Stimulated activated CD8-positive, alpha-beta memory T cell treated with anti-CD3 and anti-CD28 coated beads, Interleukin-4, amount 100 ng/mL, for 4 hours (primary cell): ENCODE measurements at places on chromosomes 7 and 10.

DNA sequence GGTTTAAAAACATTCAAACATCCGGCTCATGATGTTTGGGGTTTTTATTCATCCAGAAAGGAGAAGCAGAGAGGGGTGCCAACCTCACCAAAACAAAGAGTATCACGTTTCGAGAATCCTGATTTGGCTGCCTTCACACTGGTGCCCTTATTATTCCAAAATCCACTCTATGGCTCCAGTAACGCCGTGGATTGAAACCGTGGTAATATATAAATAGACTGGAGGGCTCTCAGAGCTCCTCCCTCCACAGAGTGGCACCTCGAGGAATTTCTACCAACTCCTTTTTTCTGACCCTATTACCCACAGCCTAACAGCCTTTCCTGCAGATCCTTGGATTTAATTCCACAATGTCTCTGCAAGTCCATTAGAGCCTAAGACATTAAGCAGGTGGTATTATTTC is 353.6 kb downstream of the CRPPA start:
- DNase-seq: no peak

DNA sequence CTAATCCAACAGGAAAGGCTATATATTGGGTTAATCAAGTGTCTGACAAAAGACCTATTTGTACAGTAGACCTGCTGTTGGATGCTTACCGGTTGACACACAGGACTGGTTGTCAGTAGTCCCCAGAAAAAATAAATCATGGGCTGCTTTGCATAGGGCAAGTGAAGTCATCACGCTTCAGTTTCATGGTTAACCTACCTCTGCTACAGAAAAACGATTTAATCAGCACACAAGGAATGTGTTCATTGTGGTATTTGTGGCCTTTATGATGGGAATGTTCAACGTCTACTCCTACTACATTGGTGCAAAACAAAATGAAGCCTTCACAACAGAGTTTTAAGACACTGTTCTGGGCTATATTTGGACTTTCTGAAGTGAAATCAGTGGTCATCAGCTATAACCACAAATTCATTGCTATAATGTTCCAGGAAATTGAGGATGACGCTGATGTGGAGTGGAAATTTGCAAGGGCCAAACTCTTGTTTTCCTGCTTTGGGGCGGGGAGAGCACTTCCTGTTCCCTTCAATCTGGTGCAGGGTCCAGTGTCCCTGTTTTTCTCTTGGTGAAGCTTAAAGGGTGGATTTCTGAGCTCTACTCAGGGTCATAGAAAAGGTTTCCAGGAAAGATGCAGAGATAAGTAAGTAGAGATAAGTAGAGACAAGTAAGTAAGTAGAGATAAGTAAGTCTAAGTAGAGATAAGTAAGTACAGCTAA is 39.3 kb upstream of the GGCT start:
- no peak for DNase-seq

- no peak for DNase-seq
Observed at GRCh38 chr7:17619196-17619818, 320.9 kb downstream of the AHR start.

DNA sequence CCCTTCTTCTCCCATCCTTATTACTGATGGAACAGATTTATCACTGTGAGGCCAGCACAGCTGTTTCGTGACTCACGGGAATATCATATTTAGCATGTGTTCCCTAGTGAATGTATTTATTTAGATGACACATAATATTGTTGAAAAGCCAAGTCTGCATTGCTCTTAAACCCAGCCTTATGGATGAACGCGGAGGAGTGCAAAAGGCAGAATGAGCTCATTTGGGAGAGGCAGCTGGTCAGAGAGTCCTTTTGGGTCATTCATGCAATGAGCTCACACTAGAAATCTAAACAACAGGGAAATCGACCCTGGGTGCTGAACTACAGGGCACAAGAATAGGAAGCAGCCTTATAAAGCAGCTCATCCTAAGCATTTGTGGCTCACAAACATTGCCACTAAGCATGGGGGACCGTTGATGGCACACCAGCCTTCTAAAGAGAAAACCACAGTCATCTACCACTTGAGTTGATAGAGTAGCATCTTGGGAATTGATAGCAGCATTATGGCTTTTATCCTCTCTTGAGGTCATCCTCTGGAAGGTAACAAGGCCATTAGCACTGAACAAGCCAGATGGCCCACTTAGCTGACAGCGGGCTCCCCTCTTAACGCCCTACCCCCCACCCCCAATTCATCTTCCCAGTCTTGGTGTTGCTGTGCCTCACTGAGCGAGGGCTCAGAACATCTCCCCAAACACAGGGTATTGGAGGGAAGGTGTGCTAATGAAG is 32.9 kb upstream of the SDK1 start:
- DNase-seq: no peak

DNA sequence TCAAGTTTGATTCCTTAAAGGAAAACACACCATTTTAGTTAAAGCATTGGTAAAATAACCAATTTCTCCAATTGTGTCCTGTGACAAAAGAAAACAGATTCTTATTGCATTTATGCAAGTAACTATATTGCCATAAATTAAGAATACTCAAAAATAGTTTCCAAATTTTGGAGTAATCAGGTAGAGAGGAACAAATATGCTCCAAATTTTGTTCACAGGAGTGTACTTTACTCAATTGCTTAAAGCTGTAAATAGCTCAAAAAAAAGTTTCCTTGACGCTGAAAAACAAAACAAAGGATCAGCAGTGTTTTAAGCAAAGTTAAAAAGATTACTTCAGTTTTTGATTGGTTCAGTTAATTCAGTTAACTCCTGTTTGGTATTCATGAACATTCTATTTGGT is 52.2 kb upstream of the INHBA start:
- no peak for DNase-seq

- DNase-seq: no peak
Observed at GRCh38 chr7:24704311-24704710, 53.0 kb downstream of the GSDME start.

DNA sequence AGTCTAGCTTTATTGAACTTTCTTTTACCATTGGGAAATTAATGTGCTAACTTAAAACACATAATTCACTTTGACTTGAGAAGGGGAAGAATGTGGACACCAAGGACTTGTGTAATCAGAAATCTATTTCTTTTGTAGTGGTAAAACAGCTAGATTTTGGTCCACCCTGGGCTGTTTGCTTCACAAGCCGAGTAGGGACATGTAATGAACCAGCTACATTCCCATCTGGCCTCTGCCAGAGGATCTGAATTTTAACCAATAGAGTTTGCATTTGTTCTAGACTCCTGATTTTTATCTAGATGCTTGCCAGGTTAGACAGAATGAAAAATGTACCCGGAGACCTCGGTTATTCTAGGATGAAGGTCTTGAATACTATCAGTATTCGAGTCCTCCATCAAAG is 1.9 kb downstream of the CACNB2 start:
- DNase-seq: no peak

GRCh38 chr7:39642896-39643295 is 19.5 kb downstream of the RALA start:
- DNase-seq: no peak

- DNase-seq: no peak
Observed at GRCh38 chr10:110034596-110034995, 26.8 kb downstream of the ADD3 start.

- no peak for DNase-seq
Observed at GRCh38 chr7:4531236-4531635, 150.9 kb upstream of the FOXK1 start.

- DNase-seq: no peak
Observed at GRCh38 chr10:61901829-61902444, 438 bp downstream of the ARID5B start.

- no peak for DNase-seq
Observed at GRCh38 chr7:107830420-107830819, 27.4 kb upstream of the SLC26A3 start.

DNA sequence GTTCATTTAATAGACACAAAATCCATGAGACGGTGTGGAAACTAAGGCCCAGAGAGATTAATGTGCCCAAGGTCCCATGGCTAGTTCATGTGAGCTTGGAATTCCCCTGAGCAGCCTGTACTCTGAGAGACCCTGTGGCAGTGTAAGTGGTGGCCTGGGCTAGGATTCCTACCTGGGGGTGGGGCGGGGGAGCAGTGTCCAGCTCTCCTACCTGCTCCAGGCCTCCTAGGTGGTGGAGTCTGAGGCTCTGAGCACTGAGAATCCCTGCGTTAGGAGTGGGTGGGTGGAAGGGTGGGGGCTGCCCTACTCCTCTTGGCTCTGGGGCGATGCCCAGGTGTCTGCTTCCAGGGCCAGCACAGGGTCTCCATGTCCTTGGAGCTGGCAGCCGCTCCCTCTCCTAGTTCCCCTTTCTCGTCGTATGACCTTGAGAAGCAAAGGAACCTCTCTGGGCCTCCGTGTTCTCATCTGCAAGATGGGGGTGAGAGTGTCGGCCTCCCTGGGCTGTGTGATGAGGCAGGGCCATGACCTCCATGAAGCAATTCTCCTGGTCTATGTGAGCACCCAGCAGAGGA is 2.5 kb downstream of the SNCG start:
- no peak for DNase-seq

DNA sequence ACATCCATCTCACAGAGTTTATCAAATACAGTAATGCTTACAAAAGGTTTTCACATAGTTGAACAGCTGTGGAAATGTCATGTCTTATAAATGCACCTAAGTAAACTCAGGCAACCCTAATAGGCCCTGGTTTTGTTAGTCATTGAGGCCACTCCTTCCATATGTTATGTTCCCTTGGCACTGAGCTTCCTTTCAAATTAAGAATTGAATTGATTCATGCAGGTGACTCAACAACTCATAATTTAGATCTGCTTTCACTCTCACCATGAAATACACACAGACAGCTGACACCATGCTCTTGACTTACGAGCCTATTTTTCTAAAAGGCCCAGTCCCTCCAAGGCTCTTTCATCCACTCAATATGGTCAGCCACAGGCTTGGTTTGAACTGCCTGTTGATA is 476.9 kb downstream of the KCNMA1 start:
- no peak for DNase-seq

DNA sequence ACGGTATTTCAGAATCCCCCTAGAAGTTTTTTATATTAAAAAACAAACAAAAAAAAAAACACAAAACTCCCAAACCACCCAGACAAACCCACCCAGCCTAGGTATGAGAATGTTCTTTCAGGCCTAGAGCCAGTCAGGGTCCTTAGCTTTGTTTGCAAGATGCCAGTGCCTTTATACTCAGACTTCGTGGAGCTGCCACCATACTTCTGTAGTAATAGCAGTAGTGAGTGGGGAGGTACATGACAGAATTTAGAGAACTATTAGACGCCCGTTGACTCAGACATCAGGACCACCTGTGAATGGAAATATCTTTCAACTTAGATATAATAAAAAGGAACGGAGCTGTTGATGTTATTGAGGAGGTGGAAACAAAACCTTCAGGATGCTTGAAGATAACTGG is 138.2 kb upstream of the MKLN1 start:
- DNase-seq: no peak

DNA sequence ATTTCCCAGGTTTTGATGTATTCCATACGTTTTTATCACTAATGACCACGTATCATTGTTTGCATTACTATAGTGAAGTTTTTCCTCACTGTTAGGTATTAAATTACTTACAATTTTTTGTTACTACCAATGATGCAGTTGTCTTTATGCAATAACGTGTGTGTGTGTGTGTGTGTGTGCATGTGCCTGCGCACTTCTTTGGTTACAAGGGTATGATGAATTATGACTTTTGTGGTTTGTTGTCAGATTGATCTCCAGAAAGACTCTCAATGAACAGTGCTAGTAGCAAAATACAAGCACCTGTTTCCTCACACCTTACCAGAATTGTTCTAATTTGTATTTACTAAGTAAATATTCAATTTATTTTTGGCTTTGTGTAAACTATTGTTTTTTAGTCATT is 51.5 kb downstream of the MCMBP start:
- no peak for DNase-seq

GRCh38 chr7:30708983-30709382 is 26.7 kb upstream of the CRHR2 start:
- no peak for DNase-seq

GRCh38 chr10:60809157-60809556 is 30.9 kb downstream of the CDK1 start:
- no peak for DNase-seq

- DNase-seq: no peak
Observed at GRCh38 chr10:52455098-52455497, 141.0 kb downstream of the DKK1 start.

DNA sequence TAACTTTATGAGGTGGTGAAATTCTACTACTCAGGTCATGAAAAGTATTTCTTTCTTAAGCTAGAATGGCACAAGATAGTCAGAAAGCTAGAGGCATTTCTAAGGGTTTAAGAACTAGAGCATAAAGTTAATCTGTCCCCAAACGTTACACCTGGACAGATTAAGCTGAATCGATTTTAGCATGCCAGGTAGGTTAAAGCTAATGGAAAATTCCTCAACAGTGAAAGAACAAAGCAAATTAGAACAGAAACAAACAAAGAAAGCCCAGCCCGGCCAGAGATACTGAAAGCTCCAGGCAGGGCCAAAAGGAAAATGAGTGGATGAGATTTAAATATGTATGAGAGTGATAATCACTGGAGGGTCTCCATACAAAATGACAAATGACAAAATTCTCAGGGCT is 293.8 kb downstream of the CALN1 start:
- DNase-seq: no peak
